ENCODE measurements at places on chromosomes 11 and 22.
A peak's percentile ranks its signal among the peaks of the same experiment; 100 is the strongest.

DNA sequence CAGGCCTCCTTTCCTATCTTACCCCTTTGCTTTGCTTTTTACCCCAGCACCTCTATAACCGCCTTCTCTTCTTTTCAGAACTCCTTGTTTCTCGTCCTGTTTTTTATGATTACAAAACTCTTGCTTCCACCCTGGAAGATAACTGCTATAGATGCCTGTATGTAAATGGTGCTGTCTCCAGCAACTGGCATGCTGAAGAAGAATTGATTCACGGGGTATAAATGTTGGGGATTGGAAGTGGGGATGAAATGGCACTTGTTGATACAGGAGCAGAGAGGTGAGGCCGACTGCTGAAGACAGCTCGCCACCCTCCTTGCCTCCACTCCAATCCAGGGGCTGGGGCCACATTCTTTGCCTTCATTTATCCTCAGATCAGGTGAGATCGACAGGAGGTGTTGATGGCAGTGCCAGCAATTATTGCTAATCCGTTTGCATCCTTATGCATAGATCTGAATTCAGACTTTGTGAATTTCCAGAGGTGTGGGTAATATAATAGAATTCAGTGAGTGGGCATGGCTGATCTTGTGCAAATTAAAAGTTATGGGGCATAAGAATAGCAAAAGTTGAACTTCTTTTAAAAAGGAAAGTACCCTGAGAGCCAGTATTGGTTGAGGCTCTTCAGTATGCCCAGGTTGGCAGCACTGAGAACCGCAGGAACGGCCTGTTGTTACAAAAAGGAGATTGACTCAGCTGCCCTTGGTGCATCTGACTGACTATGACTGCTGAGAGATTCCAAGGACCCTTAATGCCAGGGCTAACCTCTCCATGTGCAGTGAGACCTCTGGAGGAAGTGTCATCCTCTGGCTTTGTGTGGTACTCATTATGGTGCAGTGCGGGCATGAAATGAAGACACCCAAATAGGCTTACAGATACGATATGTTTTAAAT lies 5.3 kb downstream of the NEAT1 start:
- DNase-seq = no peak

DNA sequence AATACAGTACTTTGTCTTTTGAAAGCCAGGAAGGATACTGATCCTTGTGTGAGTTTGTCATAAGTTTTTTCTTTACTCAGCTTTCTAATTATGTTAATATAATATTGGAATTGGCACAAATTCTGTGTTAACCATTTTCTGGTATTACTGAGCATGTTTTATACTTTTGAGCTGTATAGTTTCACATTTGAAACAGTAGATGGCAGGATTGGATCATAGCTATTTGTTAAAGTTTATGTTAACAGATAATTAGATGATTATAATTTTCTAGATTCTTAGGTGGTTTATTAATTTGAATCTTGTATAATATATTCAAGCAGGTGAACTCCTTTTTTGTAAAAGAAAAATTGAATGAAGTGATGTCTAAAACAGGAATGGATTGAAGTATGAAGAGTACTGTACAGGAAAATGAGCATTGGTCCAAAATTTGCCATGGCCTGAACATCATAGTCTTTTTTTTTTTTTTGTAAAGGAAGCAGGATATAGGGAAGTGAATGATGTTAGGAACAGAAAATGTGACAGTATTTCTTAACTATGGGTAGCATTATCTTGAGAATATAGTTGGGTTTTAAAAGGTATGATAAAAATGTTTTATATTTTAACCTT lies 102.0 kb downstream of the CYP2R1 start:
- no peak for DNase-seq

DNA sequence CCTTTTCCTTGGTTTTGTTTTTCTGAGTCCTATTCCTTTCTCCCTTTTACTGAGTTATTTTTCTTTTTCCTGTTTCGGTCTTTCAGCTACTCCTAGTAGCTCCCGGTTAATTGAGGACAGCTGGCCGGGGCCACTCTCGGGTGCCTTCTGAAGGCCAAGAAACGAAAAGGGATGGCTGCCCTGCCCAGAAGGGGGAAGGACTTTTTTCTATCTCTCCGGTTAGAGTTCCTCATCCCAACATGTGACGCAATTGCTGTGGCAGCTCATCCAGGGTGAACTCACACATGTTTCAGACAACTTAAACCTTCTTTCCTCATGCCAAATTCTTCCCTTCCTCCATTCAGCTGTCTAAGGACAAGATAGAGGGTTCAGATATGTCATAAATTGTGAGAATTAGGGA lies 83.6 kb downstream of the PIWIL4 start:
- no peak for DNase-seq

GRCh38 chr11:43542750-43543712 lies 137.5 kb upstream of the HSD17B12 start:
- no peak for DNase-seq

- DNase-seq = peak; percentile 72
Observed at GRCh38 chr11:57471496-57471895, 11.2 kb downstream of the RTN4RL2 start.

GRCh38 chr11:92707173-92707619 lies 262.3 kb upstream of the MTNR1B start:
- DNase-seq = peak; percentile 97

DNA sequence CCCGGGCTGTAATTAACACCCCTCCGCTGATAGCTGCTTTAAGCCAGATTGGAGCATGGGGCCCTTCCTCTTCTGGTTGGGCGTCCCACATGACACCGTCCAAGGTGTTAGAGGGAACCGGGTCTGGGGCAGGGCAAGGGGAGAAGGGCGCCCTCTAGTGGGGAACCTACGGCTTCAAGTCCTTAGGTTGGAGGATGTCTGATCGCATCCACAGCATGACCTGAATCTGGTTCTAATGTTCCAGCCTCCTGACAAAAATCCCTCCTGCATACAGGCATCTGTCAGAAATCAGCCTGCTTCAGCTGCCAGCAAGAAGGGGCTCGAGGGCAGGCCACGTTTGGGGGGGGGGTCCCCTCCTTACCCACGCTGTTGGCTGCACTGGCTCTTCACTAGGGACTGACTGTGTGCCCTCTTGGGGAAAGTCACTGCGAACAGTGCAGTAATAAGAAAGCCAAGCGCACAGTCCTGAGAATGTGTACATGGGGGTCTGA lies 94.2 kb upstream of the TBCEL start:
- peak; percentile 46 for DNase-seq

- DNase-seq = no peak
Observed at GRCh38 chr11:111320728-111321568, 22.6 kb downstream of the POU2AF3 start.

- DNase-seq = peak; percentile 9
Observed at GRCh38 chr11:90757849-90758494, 535.1 kb upstream of the CHORDC1 start.

GRCh38 chr11:12599408-12600143 lies 74.6 kb upstream of the TEAD1 start:
- DNase-seq = no peak

GRCh38 chr11:31728432-31728831 lies 82.7 kb downstream of the PAX6 start:
- no peak for DNase-seq

All from NCI-H345 (cell line).